ENCODE measurements at places on chromosomes 2 and 18.

GRCh38 chr2:186031229-186031628, 292.6 kb downstream of the FSIP2 start:
- no peak for DNase-seq

- no peak for DNase-seq
Measured at GRCh38 chr18:44098551-44099098, 582.1 kb upstream of the SETBP1 start.

- no peak for DNase-seq
Measured at GRCh38 chr2:239666053-239666854, 265.4 kb upstream of the HDAC4 start.

GRCh38 chr2:162091325-162092007, 17.5 kb upstream of the DPP4 start:
- DNase-seq, result no peak

- peak; percentile 27 for DNase-seq
Measured at GRCh38 chr2:38653715-38654527, 12.0 kb upstream of the GALM start.

DNA sequence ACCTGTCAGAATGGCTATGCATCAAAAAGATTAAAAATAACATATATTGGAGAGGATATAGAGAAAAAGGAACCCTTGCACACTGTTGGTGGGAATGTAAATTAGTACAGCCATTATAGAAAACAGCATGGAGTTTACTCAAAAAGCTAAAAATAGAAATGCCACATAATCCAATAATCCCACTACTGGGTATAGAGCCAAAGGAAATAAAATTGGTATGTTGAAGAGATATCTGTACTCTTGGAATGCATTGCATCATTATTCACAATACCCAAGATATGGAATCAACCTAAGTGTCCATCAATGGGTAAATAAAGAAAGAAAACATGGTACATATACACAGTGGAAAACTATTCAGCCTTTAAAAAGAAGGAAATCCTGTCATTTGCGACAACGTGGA, 77.2 kb downstream of the C1D start:
- DNase-seq, result no peak

- DNase-seq, result no peak
Measured at GRCh38 chr2:28951910-28952835, 28.9 kb upstream of the TOGARAM2 start.

- DNase-seq, result no peak
Measured at GRCh38 chr18:21262979-21263378, 20.9 kb downstream of the GREB1L start.

DNA sequence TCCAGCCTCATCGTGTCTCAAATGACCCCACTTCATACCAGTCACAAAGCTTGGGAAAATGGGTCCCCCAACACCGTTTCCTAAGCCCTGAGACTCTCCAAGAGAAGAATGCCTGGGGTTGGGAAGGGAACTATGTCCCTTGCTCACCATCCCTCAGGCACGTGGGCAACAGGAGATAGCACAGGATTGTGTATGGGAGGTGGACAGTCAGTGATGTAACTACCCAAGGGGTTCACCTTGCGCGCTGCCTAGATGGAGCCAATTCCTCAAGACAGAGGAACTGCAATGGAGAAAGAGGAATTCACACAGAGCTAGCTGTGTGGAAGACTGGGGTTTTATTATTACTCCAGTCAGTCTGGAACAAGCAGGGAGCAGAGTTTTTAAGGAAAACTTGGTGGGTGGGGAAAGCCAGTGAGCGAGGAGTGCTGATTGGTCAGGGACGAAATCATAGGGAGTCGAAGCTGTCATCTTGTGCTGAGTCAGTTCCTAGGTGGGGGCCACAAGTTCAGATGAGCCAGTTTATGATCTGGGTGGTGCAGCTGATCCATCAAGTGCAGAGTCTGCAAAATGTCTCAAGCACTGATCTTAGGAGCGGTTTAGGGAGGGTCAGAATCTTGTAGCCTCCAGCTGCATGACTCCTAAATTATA, 13.8 kb upstream of the CXCR1 start:
- no peak for DNase-seq

DNA sequence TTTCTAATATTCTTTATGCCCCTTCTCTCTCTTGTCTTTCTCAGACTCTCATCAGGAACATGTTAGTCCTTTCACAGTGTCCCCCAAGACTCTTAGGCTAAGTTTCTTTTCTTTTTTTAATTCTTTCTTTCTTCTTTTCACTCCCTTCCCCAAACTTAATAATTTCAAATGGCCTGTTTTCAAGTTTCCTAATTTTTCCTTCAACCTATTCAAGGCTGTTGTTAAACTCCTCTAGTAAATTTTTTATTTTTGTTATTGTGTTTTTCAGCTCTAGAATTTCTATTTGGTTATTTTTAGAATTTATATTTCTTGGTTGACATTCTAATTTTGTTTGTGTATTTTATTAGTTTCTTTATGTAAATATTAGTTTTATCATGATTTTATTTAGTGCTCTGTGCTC, 236.6 kb upstream of the GYPC start:
- no peak for DNase-seq

- no peak for DNase-seq
Measured at GRCh38 chr2:176834226-176834625, 378.4 kb upstream of the HNRNPA3 start.

GRCh38 chr2:195326537-195326936, 330.5 kb upstream of the SLC39A10 start:
- DNase-seq, result no peak

GRCh38 chr2:96402591-96402990, 67.0 kb downstream of the NCAPH start:
- DNase-seq, result no peak

- no peak for DNase-seq
Measured at GRCh38 chr2:149136111-149136510, 97.6 kb downstream of the LYPD6B start.

DNA sequence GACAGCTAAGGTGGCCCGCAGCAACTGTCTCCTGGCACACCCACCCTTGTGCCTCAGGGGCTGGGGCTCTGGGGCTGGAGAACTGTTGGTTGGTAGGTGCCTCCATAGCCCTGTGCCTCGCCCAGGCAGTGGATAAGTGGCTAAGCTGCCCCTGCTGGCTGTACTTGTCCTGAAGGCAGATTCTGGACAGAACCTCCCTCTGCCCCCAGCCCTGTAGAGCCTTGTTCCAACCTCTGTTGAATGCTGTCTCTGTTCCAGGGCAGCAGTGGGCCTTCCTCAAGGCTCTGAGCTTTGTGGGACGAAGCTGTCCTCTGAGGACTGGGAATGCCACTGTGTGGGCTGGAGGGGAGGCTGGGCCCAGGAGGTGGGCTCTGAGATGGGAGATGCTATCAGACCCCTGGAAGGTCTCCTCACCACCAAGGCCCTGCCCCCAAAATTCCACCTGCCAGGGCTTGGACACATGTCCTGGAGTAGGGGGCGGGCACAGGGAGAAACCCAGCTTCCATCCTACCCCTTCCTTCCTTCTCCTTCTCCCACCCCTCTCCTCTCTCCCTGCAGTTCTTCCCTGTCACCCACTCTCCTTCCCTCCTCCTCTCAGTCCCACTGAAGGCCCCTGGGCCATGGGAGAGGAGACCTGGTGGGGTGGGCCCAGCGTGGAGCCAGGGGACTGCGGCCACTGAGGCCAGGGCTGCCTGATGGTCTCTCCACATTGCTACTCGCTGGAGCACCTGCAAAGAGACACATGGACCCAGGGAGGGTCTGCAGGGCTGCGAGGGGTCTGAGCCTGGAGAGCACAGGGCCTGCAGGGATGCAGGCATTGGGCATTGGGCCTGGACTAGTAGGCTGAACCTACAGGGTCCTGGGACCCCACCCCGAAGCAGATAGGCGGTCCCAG, 1.7 kb upstream of the PDCD1 start:
- DNase-seq, result no peak

DNA sequence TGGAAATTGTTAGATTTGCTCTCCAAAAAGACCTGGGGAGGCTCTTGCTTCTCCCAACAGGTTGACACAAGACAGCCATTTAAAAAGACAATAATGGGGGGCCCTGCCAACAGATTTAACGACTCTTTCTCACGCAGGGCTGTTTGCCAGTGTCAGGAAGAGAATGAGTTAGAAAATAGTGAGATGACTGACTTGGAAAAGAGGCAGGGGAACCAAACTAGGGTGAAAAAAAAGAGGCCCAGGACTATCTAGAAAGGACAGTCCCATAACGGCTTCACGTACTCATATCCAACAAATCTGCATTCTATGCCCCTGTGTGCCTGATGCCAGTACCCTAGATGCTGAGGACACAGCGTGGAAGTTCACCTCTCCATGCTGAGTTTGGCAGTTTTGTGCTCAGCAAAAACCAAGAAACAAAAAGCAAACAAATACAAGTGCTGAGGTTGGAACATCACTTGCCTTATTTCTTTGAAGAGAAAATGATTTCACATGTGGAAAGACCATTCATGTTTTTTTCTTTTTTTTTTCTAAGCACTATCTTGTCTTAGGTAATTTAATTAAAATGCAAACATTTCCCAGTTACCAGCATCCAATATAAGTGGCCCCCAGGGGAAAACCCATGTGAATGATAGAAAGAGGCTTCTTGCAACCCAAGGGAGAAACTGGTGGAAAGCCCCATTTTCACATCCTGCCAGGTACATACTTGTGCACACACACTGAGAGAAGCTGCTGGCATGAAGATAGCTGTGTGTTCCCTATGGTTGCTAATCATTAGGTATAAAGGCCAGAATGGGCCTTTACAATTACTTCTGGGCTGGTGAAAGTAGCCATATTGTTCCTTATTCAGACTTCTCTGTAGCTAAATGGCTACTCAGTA, 10.6 kb upstream of the WIPF1 start:
- no peak for DNase-seq

DNA sequence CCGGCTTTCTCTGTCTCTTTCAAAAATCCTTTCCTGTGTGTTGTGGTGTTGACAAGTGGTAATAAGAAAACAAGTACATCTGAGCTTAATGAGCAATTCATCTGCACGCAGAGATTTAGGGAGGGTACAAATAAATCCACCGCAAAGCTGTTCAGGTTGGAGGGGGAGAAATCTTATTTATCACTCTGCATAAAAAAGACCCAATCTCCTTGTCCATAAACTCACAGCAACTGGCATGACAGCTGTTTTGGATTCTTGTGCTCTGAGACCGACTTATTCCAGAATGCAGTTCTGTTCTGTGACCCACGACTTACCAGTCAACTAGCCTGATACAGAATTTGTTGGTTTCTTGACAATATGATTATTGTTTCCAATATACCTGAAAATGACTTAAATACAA, 380.1 kb downstream of the SOX11 start:
- no peak for DNase-seq

- DNase-seq, result no peak
Measured at GRCh38 chr2:189153619-189154018, 25.9 kb downstream of the COL5A2 start.

- DNase-seq, result no peak
Measured at GRCh38 chr2:203654826-203655225, 51.6 kb upstream of the CD28 start.

DNA sequence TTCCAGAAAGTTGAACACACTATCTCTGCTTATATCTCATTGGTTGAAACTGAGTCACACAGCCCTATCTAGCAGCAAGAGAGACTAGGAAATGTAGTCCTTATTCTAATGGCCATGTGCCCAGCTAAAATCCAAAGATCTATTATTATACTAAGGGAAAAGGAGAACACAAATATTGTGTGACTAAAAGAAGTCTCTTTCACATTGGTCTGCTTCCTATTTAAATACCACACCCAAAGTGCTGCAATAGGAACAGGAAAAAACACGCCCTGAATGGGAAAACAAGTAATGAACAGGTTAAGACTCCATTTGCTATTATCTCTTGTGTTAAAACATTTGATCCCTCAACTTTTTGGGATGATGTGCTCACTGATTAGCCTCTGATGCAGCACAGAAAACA, 86.8 kb upstream of the BARD1 start:
- no peak for DNase-seq

Data from effector memory CD8-positive, alpha-beta T cell (primary cell).